Progenitor cell of endocrine pancreas (in vitro differentiated cells): ENCODE measurements at places on chromosomes 7 and 10. TPM values are rescaled to one million over a fixed set of nuclear protein-coding genes. Genes with fewer than 3 reads are reported as not detected.
A peak's percentile ranks its signal among the peaks of the same experiment; 100 is the strongest.

The CCL24 gene
- not detected in 2 replicates for total RNA-seq

The MICALL2 gene
- total RNA-seq = 12.7 and 13.9 TPM in 2 replicates

The BTBD16 gene
- not detected in 2 replicates for total RNA-seq

The ADAM12 gene
- 1.8 and 5.2 TPM in 2 replicates for total RNA-seq

The NUPR2 gene
- total RNA-seq = not detected in 2 replicates

The ANKRD7 gene
- not detected in 2 replicates for total RNA-seq

DNA sequence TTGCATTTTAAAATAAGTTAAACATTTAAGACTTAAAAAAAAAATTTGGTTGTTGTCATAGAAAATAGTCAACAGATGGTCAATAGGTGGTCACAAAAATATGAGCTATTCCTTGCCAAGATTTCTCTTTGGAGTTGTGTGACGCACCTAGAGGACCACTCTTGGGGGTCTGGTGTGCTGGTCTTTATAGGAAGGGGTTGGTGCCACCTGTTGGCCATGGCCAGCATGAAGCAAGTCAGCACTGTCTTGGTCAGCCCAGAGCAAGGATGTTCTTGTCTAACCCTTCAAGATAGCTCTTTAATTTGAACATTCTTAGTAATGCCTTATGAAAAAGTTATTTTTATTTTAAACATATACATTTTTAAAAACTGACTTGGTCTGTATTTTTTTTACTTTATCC is 267.9 kb upstream of the CNTNAP2 start:
- no peaks in the 10 kb centered on the region for H3K27me3 ChIP-seq
- no peaks in the 10 kb centered on the region for H3K36me3 ChIP-seq
- DNase-seq = peak; percentile 22
- no peak overlapping the region for H3K4me3 ChIP-seq

DNA sequence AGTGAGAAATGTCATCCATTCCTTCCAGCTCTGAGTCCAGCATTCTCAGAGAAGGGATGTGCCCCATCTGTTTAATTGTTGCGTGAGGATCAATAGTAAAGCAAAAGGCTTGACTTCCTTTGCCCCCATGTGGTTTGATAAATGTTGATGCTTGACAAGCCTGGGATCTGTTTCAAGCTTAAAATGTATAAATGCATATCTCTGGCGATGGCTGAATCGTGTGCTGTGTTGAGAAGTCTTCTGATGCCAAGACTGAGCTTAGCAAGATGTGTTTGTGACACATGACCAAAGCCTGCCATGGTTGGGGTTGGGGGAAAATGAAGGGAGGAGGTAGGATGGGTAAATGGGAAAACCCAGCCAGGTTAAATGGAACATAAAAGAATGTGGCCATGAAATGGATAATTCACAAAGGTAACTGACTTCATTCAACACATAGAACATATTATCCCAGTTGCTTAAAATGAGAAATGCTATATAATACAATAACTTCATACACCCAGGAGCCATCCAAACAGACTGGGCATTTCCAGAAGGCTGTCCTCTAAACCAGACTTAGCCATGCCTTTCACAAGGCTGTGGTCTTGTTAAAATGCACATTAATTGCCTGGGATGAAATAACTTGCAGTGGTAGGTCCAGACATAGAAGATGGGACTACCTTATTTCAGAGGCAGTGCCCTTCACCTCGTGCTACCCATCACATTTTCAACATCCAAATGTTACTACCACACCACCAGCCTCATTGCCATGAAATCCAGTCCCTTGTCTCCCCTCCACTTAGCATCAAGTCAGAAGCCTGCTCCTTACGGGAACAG is 147.3 kb upstream of the PDE1C start:
- no peaks in the 10 kb centered on the region for H3K36me3 ChIP-seq
- peaks cover 24% of the 10 kb centered on the region for H3K27me3 ChIP-seq
- no peak overlapping the region for H3K27ac ChIP-seq
- DNase-seq = no peak
- H3K4me1 ChIP-seq = no peaks in the 10 kb centered on the region

- no peak overlapping the region for H3K4me3 ChIP-seq
- DNase-seq = no peak
- H3K4me1 ChIP-seq = peaks cover 20% of the 10 kb centered on the region
- H3K27ac ChIP-seq = peak overlapping the region; percentile 100
Observed at GRCh38 chr10:76149182-76149581, 717.8 kb downstream of the LRMDA start.

- no peak for DNase-seq
- H3K36me3 ChIP-seq = no peaks in the 10 kb centered on the region
- H3K4me3 ChIP-seq = no peak overlapping the region
- H3K27me3 ChIP-seq = peaks cover 26% of the 10 kb centered on the region
Observed at GRCh38 chr10:124155781-124156435, 62.5 kb upstream of the CHST15 start.

GRCh38 chr7:85774986-85775385 is 588.1 kb upstream of the SEMA3D start:
- H3K36me3 ChIP-seq = no peaks in the 10 kb centered on the region
- no peaks in the 10 kb centered on the region for H3K27me3 ChIP-seq
- H3K4me3 ChIP-seq = no peak overlapping the region
- DNase-seq = no peak

DNA sequence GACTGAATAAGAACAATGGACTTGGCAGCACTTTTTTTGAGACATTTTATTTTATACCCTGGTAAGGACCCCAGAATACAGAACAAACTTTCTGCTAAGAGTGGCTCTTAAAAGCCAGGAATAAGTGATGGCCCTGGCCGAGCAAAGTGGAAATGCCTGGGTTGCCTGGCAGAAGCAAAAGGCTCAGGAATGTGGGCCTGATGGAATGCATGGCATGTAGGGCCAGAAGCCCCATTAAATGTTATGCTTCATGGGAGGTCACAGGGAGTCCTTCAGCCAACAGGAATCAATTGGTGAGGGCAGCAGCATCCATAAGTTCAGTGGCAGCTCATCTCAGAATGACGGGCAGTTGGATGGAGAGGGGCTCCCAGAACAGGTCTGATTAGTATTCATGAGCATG is 301.5 kb upstream of the CACNA2D1 start:
- no peak for DNase-seq
- peaks cover 10% of the 10 kb centered on the region for H3K4me1 ChIP-seq
- no peaks in the 10 kb centered on the region for H3K27me3 ChIP-seq

GRCh38 chr7:112286250-112287086 is 80.0 kb downstream of the ZNF277 start:
- H3K36me3 ChIP-seq = peaks cover 6% of the 10 kb centered on the region
- no peaks in the 10 kb centered on the region for H3K4me1 ChIP-seq
- H3K27ac ChIP-seq = no peak overlapping the region
- H3K4me3 ChIP-seq = no peak overlapping the region
- H3K27me3 ChIP-seq = no peaks in the 10 kb centered on the region
- DNase-seq = no peak

GRCh38 chr7:89549768-89550167 is 604.5 kb upstream of the STEAP1 start:
- no peak overlapping the region for H3K27ac ChIP-seq
- no peak for DNase-seq
- no peak overlapping the region for H3K4me3 ChIP-seq

DNA sequence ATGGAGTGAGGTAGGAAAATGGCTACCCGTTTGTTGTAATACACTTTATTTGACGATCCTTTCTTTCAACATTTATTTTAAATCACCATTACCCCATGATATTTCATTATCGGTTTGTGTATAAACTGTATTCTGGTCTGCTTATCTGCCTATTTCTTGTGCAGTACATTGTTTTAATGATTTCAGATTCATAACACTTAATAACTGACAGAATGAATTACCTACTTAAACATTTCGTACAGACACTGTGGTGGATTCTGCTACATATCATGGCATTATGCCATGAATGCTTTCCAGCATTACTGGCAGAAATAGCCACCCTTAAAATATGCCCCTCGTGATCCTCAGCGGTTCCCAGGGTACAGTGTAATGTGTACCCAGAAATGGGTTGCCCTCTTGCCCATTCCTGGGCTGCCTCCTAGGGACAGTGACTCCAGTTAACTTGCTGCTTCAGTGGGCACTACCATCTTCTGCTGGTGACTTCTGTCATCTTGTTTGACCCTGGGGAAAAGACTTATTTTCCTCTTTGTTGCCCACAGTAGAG is 74.5 kb downstream of the C1GALT1 start:
- H3K4me3 ChIP-seq = no peak overlapping the region
- no peaks in the 10 kb centered on the region for H3K27me3 ChIP-seq
- no peak for DNase-seq
- peaks cover 21% of the 10 kb centered on the region for H3K36me3 ChIP-seq
- peaks cover 15% of the 10 kb centered on the region for H3K4me1 ChIP-seq
- H3K27ac ChIP-seq = no peak overlapping the region

GRCh38 chr10:124999433-125000365 is 57.8 kb downstream of the ZRANB1 start:
- DNase-seq = no peak
- H3K4me1 ChIP-seq = no peaks in the 10 kb centered on the region
- H3K27ac ChIP-seq = no peak overlapping the region

DNA sequence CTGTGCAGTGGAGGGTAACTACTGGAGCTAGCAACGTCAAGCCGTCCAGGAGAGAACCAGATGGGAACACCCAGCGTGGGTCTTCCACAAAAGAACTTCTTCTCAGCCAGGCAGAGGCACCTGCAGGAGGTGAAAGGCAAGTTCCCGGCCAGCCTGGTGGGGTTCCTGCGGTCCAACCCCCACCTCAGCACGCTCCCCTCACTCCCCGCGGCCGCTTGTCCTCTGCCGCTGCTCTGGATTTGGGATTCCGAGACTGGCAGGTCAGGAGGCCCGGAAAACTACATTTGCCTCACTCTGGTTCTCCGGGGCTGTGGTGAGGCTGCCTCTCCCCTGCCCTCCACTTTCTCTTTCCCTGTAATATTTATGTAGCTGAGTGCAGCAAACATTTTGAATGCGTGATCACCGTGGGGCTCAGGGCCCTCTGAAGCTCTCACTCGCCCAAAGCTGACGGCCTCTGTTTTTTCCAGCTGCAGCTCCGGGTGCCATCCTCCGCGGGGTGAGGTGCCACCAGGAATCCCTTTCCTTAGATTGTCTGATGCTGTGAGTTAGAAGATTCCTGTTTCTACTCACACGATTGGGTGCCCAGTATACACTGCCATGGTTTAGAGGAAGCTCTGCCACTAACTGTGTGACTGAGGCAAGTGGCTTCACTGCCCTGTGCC is 366.9 kb downstream of the DNAJB6 start:
- no peak overlapping the region for H3K4me3 ChIP-seq
- no peaks in the 10 kb centered on the region for H3K36me3 ChIP-seq
- H3K27ac ChIP-seq = no peak overlapping the region
- H3K4me1 ChIP-seq = no peaks in the 10 kb centered on the region
